Lung (tissue), 17 donors: ENCODE measurements at places on chromosomes 6 and 20. TPM values are rescaled to one million over a fixed set of nuclear protein-coding genes. Genes with fewer than 3 reads are reported as not detected.

DNA sequence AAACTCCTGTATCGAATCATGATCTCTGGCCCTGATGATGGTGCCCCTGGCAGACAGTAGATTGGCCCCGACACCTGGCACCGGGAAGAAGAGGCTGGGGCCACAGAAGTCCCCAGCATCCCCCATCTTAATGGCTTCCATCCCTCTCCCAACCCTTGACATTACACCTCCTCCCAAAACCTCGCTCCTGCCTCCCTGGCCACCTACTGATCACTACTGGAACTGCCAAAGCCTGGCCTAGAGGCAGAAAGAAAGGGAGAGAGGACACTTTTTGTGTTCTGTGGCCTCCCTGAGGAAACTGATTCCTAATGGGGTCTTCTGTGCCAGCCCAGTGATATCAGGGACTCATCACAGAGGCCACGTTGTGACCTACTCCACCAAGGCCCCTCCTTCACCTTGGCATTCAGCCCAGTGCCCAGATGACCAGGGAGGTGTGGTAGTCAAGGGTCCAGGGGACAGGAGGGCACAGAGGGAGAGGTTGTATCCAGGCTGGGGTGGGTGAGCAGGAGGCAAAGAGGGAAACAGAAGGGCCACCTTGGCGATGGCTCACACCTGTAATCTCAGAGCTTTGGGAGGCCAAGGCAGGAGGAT lies 6.1 kb downstream of the C20orf173 start:
- no peak for DNase-seq
- peaks cover 3% of the 10 kb centered on the region for H3K4me1 ChIP-seq
- H3K27me3 ChIP-seq = no peaks in the 10 kb centered on the region
- H3K4me3 ChIP-seq = no peak overlapping the region
- no peak overlapping the region for H3K27ac ChIP-seq

GRCh38 chr6:37702314-37702713 lies 4.6 kb upstream of the MDGA1 start:
- no peak overlapping the region for H3K4me3 ChIP-seq
- DNase-seq = no peak
- H3K36me3 ChIP-seq = no peaks in the 10 kb centered on the region
- H3K27ac ChIP-seq = no peak overlapping the region
- no peaks in the 10 kb centered on the region for H3K4me1 ChIP-seq

GRCh38 chr6:111850295-111850937 lies 22.8 kb downstream of the FYN start:
- no peak overlapping the region for H3K4me3 ChIP-seq
- DNase-seq = peak; percentile 33
- H3K27me3 ChIP-seq = no peaks in the 10 kb centered on the region
- H3K4me1 ChIP-seq = peaks cover 20% of the 10 kb centered on the region
- no peak overlapping the region for H3K27ac ChIP-seq

DNA sequence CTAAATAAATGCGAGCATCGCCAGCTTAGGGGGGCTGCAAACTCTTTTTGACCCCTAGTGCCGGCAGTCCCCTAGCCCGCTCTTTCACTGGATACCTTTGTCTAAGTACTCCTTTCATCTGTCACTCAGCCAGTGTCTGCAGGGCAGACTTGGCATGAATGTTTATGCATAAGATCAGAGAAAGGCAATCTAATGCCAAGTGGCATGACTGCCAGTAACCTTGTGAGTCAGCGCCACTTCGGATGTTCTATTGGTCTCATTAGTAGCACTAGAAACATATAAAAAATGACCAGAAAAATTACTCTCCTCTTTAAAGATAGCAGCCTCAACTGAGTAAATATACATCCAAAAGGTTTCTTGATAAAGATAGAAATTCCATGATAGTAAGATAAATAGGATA lies 192.2 kb downstream of the TBC1D32 start:
- DNase-seq = no peak
- no peak overlapping the region for H3K4me3 ChIP-seq

C20orf141 gene
- not detected for total RNA-seq

DNA sequence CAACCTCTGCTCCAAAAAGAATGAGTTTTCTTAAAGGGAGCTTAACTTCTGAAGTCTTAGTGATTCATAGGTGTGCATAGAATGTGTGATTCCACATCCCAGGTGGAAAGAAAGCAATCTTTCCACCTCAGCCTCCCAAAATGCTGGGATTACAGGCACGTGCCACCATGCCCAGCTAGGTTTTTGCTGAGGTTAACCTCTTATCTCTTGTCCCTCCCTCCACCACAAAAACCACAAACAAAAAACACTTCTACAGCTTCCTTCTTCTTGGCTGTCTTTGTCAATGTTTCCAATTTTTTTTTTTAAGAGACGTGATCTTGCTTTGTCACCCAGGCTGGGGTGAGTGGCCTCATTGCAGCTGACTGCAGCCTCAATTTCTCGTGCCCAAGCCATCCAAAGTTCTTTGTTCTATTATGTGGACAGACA lies 8.1 kb upstream of the CSE1L start:
- no peaks in the 10 kb centered on the region for H3K4me1 ChIP-seq
- no peak for DNase-seq
- no peaks in the 10 kb centered on the region for H3K27me3 ChIP-seq
- no peak overlapping the region for H3K4me3 ChIP-seq
- peaks cover 9% of the 10 kb centered on the region for H3K36me3 ChIP-seq

GRCh38 chr6:44253307-44254101 lies 3.8 kb downstream of the SLC35B2 start:
- no peak for DNase-seq
- H3K4me3 ChIP-seq = no peak overlapping the region
- no peak overlapping the region for H3K27ac ChIP-seq
- no peaks in the 10 kb centered on the region for H3K27me3 ChIP-seq
- H3K4me1 ChIP-seq = peaks cover 7% of the 10 kb centered on the region

DNA sequence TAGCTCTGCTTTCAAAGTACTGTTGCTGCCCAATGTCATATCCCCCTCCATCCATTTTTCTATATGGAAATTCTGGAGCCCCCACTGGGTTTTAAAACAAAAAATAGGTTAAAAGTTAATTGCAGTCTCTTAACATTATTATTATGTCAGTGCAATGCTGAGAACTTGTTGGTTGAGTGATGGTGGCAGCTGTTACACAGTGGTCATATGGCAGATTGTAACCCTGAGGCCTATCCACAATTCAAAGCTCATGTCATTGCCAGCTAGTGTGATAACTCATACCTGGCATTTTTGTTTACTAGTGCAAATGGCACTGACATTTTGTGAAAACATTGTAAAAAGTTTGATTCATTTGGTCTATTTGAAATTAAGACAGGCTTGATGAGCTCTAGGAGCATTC lies 305.7 kb upstream of the FLRT3 start:
- no peak for DNase-seq
- H3K4me1 ChIP-seq = peaks cover 3% of the 10 kb centered on the region
- no peaks in the 10 kb centered on the region for H3K36me3 ChIP-seq
- H3K4me3 ChIP-seq = no peak overlapping the region
- no peaks in the 10 kb centered on the region for H3K27me3 ChIP-seq

SLC13A3 gene
- 2.1 TPM for total RNA-seq
